Stimulated activated CD4-positive, alpha-beta T cell treated with anti-CD3 and anti-CD28 coated beads, Interleukin-4, amount 100 ng/mL, for 4 hours (primary cell): ENCODE measurements at places on chromosomes 5 and 9.

- DNase-seq, result no peak
These were observed 92.7 kb downstream of the MELK start for GRCh38 chr9:36665387-36665786.

DNA sequence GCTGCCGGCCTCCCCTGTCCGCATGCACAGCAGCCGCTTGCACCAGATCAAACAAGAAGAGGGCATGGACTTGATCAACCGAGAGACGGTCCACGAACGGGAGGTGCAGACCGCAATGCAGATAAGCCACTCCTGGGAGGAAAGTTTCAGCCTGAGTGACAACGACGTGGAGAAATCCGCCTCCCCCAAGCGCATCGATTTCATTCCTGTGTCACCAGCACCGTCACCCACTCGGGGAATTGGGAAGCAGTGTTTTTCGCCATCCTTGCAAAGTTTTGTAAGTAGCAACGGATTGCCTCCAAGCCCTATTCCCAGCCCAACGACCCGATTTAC is 75.3 kb downstream of the PIP5K1B start:
- no peak for DNase-seq

- peak; percentile 43 for DNase-seq
These were observed 3.1 kb upstream of the IL7R start for GRCh38 chr5:35853631-35854030.

DNA sequence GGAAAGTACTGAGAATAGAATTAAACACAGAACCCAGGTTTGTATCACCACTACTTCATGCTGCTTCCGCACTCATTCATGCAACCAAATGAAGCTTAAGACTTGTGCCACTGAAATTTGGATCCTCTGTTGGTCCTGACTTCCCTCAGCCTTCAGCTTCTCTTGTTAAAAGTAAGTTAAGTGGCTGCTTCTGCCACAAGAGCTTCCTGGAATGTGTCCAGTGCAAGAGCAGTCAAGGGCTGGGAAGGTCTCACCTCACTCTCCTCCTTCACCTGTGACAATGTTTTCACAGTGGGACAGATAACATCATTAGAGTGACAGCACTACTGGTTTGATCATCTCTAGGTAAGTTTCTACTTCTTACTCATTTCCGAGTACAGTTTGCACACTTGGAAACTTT is 7.9 kb downstream of the SNCAIP start:
- DNase-seq, result no peak

GRCh38 chr5:170640731-170641588 is 137.1 kb downstream of the KCNIP1 start:
- DNase-seq, result no peak

DNA sequence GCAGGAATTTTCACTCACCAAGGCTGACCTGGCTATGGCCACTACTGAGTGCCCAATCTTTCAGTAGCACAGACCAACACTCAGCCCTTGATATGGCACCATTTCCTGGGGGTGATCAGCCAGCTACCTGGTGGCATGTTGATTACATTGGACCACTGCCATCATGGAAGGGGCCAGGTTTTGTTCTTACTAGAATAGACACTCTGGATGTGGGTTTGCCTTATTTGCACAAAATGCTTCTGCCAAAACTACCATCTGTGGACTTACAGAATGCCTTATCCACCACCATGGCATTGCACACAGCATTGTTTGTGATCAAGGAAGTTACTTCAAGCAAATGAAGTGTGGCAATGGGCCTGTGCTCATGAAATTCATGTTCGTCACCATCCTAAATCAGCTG is 69.7 kb upstream of the SH3GL2 start:
- no peak for DNase-seq

- DNase-seq, result no peak
These were observed 128.3 kb upstream of the CCNH start for GRCh38 chr5:87541033-87541432.

DNA sequence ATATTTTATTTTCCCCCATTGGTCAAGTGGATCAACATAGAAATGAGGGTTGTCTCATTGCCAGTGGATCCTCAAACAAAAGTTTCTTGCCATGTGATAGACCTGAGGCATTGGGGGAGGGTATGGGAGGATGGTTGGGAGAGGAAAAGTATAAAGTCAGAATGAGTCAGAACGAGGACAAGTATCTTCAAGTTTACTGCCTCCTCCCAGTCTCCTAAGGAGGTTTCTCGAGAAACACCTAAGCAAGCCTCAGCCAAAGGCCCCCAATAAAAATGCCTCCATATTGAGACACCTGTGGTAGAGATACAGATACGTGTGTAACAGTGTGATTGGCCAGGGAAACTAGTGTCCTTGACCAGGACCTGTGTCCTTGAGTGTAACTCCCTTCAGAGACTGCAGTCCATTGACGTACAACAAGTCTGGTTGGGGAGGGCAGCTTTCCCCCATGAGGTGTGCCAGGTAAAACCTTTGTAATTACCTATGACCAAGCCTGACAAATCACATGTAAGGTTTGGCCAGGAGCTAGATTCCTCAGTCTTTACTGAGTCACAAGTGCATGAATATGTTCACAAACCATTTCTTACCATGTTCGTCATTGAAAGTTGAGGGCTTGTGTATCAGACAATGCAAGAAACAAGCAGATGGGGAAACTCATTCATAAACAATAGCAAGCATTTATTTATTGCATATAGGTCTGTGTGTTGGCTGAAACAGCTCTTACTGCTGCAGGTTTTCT is 198.6 kb upstream of the SH3GL2 start:
- DNase-seq, result no peak

GRCh38 chr5:56761151-56761885 is 54.0 kb upstream of the MAP3K1 start:
- no peak for DNase-seq

DNA sequence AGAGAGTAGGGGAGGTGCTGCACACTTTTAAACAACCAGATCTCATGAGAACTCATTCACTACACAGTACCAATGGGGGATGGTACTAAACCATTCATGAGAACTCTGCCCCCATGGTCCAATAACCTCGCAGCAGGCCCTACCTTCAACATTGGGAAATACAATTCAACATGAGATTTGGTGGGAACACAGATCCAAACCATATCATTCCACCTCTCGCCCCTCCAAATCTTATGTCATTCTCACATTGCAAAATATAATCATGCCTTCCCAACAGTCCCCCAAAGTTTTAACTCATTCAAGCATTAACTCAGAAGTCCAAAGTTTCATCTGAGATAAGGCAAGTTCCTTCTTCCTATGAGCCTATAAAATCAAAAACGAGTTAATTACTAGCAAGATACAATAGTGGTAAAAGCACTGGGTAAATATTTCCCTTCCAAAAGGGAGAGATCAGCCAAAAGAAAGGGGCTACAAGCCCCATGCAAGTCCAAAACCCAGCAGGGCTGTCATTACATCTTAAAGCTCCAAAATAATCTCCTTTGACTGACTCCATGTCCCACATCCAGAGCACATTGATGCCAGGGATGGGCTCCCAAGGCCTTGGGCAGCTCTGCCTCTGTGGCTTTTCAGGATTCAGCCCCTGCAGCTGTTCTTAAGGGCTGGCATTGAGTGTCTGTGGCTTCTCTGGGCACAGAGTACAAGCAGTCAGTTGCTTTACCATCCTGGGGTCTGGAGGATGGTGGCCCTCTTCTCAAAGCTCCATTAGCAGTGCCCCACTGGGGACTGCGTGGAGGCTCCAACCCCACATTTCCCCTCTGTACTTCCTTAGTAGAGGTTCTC is 8.3 kb downstream of the GPR150 start:
- no peak for DNase-seq

- no peak for DNase-seq
These were observed at the start of gene GRIN3A for GRCh38 chr9:101738566-101739183. Gene GRIN3A, minus strand, starts transcription at chr9:101738647. Its CDS starts 668 bp downstream, at chr9:101737979.

DNA sequence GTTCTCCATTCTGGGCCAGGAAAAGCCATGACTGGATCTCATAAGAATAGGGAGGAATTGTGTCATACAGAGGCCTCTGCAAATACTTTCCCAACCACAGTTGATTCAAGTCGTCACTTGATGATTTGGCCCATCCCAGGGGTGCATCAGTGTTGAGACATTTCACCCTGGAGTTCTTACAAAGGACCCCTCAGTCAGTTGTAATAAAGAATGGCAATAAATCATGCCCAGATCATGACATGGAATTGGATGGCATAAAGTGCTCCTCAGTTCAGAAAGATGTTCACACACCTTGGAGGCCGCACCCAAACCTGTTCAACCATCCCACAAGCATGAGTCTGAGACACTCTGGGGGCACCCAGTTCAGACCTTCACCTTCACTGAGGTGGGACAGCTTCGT is 168.1 kb downstream of the NR3C1 start:
- DNase-seq, result no peak

DNA sequence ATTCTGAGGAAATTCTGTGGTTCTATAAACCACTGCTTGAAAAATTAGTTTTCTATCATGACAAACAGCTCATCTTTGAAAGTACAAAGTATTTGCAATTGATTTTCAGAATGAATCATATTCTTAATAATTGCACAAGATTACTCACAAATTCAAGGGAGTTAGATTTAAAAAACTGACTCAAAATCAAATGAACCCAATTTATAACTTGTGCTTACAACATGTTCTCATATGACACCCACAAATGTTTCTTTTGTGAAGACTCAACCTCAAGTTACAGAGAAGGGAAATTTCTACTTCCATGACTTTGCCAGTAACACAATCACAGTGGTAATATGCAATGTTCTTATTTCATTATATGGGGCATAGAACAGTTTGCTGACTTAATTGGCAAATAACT is 272.0 kb upstream of the ACTBL2 start:
- DNase-seq, result no peak

DNA sequence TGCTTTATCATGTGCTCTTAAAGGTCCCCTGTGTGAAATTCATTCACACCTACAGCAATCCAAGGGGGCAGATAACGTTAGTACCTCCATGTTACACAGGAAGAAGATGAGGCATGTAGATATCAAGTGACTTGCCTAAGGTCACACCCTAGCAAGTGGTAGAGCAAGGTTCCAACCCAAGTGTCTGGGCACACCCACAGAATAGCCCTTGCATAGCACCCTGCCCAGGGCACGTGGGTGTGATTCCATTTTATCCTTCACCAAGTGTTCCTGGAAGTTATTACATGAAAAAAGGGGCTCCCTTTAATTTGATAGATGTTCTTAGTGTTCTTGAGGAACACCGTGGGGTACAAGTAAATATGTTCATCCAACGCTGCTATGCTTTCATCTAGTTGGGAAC is 4.9 kb downstream of the TMEM171 start:
- DNase-seq, result no peak

DNA sequence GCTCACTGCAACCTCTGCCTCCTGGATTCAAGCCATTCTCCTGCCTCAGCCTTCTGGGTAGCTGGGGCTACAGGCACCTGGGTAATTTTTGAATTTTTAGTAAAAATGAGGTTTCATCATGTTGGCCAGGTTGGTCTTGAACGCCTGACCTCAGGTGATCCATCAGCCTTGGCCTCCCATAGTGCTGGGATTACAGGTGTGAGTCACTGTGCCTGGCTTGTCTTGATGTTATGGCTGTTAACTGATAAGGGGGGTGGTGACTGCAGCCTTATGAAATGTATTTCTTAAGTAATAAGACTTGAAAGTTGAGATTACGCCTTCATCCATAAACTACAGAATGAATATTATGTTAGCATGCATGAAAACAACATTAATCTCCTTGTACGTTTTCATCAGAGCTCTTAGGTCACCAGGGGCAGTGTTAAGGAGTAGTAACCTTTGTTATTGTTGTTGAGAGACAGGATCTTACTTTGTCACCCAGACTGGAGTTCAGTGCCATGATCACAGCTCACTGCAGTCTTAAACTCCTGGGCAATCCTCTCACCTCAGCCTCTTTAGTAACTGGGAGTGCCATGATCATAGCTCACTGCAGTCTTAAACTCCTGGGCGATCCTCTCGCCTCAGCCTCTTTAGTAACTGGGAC is 148.3 kb downstream of the ATP10B start:
- no peak for DNase-seq

DNA sequence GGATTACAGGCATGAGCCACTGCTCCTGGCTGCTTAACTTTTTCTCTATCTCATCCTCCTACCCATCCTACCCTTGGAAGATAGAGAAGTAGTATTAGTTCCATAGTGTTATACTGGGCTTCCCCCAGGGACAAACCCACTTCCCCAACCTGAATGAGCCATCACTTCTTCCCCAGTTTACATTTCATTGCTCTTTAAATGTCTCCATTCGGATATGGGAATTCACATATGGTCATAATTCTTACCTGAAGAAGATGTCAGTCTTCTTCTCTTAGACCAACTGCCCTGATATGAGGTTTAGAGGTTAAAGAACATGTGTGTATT is 1.9 kb downstream of the CD274 start:
- DNase-seq, result no peak

- DNase-seq, result no peak
These were observed 664.2 kb upstream of the ZNF608 start for GRCh38 chr5:125410537-125411070.

GRCh38 chr9:96604004-96604319 is 15.7 kb downstream of the CDC14B start:
- no peak for DNase-seq

DNA sequence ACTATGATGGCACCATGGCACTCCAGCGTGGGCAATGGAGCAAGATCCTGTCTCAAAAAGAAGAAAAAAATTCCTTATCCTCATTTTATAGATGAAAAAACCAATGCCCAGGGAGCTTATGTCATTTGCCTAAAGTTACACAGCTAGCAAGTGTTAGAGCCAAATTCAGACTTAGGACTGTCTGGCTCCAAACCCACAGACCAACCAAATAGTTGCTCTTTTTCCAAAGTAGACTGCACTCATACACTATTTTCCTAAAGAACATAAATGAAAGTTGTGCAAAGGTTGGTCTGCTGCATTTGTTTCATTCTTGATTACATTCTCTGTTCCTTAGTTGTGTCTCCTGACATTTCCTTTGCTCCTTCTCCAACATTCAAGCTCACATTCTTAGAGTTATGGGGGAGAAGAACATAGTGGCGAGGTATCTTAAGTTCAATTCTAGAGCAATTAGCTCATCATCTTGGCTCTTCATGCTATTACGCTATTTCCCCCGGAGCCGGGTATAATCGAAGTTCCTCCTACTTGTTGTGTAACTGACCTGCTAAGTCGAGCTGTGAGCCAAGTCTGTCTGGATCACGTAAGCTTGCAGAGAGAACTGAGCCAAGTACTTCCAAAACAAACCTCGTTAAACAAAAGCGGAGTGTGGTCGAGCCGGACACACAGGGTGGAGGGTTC is 138.3 kb downstream of the RFK start:
- DNase-seq, result no peak

DNA sequence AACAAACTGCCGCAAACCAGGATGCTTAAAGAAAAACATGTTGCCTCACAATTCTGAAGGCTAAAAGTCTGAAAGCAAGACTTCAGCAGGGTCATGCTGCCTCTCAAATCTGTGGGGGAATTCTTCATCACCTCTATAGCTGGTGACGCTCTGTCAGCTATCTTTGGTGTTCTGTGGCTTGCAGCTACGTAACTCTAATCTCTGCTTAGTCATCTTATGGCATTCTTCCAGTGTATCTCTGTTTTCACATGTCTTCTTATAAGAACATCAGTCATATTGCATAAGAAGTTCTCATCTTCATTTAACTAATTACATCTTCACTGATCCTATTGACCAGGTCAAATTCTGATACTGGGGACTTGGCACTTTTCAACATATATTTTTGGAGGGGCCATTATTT is 243.0 kb downstream of the CDH10 start:
- no peak for DNase-seq

GRCh38 chr5:54062958-54063357 is 247.4 kb downstream of the ARL15 start:
- no peak for DNase-seq

- no peak for DNase-seq
These were observed 20.3 kb upstream of the MATR3 start for GRCh38 chr5:139273322-139273571.
